Activated CD4-positive, alpha-beta T cell treated with anti-CD3 and anti-CD28 coated beads, Interleukin-2, amount 50 U/mL, for 24 hours (primary cell): ENCODE measurements at places on chromosomes 11 and 22.
A peak's percentile ranks its signal among the peaks of the same experiment; 100 is the strongest.

- no peak for DNase-seq
Observed at GRCh38 chr11:50174975-50175374, 142.3 kb downstream of the OR4C45 start.

DNA sequence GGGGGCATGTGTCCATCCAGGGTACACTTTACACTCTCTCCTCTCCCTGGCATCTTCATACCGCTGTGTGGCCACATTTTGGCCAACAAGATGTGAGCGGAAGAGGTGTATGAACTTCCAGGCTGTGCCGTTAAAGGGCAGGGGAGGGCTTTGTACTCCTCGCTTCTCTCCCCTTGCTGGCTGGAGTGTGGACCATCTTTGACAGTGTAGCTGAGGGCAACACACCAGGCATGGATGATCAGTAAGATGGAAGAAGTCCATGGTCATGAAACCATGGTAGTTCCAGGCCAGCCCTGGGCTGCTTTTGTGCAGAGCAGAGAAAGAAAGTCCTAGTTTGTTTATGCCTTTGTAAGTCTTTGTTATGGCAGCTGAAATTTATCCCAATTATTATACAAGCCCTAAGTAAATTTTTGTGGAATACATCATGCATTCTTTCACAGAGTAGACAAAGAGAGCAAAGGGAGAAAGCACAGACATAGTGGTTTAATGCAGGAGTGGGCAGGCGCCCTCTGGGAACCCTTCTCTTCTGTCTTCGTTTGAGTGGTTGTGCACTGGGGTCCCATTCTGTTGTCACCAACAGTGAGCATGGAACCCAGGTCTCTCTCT, 70.4 kb downstream of the FBXO7 start:
- DNase-seq: no peak

DNA sequence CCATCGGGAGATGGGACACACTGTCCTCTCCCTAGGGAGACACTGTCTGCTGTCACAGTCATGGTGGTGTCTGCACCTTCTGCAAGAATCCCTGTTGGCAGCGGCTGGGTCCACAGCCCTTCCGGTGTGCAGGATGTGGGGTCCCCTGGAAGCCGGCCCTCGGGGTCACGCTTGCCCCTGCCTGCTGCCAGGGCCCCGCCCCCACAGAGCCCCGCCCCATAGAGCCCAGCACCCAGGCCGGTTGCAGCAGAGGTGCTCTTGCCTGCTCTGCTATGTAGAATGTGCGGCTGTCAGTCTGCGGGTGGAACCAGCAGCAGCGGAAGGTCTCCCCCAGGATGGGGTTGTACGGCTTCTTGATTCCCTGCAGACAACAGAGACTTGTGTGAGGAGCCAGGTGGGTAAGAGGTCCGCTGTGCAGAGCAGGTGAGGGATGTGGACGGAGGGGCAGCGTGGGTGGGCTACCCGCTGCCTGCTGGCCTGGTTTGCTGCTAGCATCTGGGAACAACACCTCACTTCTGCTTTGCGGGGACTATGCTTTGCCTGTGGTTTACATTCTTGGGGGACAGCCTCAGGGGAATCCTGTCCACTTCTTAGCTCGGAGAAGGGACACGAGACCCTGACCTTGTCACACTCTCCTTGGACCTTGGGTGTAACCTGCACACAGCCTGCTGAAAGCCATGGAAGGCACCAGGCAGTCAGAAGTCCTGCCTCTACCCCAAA, 44.9 kb upstream of the CARS1 start:
- no peak for DNase-seq

- no peak for DNase-seq
Observed at GRCh38 chr11:71139516-71140205, 112.7 kb downstream of the SHANK2 start.

DNA sequence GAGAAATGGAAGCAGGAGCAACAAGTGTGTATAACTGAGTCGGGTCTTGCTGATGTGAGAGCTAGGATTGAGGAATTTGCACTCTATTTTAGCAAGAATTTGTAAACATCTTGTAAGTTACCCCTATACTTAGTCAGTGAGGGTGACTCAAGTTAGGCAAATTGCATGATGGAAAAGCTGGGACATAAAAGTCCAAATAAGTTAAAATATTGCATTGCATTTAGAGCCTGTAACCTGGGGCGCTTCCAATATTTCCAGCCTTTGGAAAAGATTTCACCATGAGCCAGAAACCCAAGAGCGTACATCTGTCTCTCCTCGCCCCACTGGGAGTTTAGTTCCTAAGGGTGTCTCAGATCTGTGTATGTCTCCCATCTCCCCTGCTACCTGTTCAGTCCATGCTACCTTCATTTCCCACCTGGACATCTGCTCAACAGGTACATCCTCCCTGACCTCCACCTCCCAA, 37.0 kb upstream of the ACCSL start:
- no peak for DNase-seq

DNA sequence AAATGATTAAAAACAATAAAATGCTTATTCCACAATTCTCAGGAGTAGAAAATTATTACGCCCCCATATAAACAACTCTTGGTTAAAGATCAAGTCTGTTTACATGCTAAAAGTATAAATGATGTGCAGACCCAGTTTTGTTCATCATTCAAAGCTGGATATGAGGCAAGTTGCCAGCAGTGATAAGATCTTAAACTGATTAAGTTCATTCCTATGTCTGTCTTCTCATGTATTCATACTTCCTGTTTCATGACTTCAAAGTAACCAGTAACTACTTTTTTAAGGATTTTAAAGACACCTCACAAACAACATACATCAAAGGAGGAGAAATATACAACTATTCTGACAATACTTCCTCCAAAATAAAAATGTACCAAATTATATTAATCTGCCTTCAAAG, 55.0 kb upstream of the ARHGAP32 start:
- DNase-seq: no peak

DNA sequence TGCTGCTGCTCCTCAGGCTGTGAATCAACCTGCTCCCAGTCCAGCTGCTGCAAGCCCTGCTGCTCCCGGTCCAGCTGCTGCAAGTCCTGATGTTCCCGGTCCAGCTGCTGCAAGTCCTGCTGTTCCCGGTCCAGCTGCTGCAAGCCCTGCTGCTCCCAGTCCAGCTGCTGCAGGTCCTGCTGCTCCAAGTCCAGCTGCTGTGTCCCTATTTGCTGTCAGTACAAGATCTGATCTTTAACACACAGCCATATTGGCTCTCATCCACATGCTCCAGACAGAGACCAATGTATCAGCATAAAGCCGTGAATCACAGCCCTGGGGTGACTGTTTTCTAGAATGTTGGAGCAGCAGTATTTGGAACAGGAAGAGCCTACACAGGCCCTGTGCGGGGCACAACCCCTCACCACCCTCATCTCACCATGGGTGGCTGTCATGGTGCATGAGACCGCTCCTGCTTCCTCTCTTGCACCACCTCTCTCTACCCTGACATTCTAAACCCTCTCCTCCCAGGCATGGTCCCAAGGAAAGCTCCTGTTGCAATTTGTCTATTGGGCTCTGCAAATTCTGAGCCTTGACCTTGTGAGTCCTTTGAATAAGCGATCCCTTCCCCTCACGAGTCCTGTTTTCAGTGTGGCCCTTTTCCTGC, 3.5 kb downstream of the KRTAP5-10 start:
- DNase-seq: no peak

GRCh38 chr11:121221496-121222200, 70.9 kb upstream of the SC5D start:
- DNase-seq: no peak

DNA sequence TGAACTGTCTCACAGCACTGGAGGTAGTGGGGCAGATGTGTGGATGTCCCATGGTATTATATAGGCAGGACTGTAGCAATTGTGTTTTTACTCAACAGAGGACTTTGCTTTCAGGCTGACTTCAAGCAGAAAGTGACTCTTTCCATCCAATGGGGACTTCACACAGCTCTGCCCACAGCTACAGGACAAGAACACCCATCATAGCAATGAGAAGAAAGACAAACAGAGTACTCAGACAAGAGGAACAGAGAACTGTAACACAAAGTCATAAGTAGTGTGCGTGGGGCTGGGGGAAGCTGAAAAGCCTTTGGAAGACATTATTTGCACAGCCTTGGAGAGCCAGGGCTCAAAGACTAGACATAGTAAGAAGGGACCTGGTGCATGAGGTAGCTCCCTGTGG, 70.3 kb downstream of the CCDC81 start:
- no peak for DNase-seq

- DNase-seq: no peak
Observed at GRCh38 chr11:70861559-70861958, 390.8 kb downstream of the SHANK2 start.

DNA sequence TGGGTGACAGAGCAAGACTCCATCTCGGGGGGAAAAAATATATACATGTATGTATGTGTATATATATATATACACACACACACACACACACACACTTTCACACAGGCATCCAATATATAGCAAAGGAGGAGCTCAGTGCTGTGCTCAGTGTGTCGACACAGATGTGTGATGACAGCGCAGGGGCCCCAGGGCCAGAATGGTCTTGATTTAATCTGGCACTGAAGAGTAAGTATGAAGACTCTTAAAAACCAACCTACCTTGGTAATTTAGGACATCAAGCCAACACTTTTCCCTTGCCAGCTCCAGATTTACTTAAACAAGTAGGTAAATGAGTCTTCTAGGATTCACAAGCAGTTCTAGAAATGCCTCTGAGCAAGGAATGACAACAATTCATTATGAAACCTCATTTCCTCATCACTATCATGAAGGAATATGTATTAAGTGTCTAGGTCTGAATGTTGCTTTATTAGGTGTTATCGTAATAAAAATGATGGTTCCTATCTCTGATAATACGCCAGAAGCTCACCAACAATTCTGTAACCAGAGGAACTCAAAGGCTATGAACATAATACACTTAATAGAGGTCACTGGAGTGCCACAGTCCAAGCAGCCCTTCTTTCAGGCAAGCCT, 71.5 kb downstream of the SGSM3 start:
- no peak for DNase-seq

DNA sequence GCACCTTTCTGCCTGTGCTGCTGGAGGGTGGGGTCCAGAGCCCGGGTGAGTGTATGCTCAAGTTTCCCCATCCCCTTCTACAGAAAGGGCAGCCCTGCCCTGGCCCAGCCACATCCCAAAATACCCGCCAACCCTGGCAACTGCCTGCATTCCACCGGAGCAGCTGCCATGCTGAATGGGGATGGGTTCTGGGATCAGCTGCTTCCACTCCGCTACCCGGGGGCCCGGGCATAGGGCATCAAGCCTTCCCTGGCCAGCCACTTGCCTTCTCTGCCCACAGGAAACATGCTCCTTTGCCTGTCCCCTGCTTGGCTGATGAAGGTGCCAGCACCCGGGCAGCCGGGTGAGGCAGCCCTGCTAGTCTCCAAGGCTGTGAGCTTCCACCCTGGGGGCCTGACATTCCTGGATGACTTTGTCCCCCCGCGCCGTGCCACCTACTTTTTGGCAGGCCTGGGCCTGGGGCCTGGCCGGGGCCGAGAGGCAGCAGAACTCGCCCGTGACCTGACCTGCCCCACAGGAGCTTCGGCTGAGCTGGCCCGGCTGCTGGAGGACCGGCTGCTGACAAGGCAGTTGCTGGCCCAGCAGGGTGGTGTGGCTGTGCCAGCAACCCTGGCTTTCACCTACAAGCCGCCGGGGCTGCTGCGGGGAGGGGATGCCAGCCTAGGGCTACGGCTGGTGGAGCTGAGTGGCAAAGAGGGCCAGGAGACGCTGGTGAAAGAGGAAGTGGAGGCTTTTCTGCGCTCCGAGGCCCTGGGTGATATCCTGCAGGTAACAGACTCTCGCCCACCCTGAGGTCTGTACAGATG, 3.2 kb downstream of the CARNS1 start:
- no peak for DNase-seq

- DNase-seq: no peak
Observed at GRCh38 chr22:39431821-39432251, 25.0 kb upstream of the MGAT3 start.

- no peak for DNase-seq
Observed at GRCh38 chr11:78832226-78832947, 257.7 kb upstream of the NARS2 start.

GRCh38 chr11:118198370-118198769, 21.9 kb upstream of the SCN2B start:
- DNase-seq: peak; percentile 82

DNA sequence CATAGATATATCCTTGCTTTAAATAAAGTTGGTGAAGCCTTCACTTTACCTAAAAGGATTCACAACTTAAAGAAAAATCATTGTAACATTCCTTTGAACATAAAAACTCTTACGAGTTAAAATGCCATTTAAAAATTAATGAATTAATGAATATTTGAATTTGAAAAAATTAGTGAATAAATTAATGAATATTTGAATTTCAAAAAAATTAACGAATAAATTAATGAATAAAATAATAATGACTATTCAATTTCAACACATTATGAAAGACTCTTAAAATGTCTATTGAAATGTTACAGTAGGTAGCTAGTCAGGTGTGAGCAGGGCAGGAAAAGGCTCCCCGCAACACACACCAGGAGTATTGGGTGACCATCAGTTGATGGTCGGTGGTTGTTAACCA, 22.9 kb downstream of the ARHGAP20 start:
- no peak for DNase-seq

DNA sequence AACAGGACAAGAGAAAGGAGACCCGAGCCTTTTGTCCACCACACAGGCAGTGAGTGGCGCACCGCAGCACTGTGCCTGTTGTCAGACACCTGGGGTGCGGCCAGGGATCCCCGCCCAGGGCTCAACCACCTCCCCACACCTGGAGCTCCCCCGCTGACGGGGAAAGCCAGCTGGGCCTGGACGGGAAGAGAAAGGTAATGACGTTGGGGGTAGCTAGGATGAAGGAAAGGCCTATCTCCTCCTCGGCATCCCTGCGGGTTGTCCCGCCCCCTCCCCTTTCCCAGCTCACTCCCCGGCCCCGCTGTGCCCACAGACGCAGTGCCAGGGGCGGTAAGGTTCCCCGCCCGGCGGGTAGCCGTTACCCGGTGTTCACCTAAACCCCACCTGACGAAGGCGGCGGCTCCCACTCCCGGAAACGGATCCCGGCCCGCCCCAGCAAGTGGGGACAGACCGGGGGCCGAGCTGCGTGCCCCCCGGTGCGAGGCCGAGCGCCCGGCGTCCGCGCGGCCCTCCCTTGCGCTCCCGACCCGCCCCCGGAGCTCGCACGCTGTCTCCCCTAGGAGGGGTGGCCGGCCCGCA, 495 bp downstream of the HYOU1 start:
- DNase-seq: no peak

DNA sequence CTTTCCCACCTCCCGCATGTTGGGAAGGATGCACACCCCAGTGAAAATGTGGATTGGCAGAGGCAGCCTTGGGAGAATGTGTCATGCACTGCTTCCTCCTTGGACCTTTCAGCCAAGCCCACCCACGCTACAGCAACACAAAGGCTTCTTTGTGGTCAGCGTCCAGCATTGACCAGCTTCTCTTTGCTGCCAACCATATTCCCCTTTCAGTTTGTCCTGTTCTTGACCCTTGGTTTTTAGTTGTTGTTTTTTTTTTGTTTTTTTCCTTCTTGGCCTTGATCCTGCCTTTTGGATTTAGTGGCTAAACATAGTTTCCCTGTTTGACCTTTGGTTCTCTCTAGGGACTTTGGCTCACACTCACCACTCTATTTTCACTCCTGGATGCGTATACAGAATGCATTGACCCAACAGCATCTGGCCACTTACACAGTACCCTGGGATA, 573.6 kb downstream of the INSC start:
- DNase-seq: no peak

GRCh38 chr11:47659276-47659675, 16.9 kb upstream of the MTCH2 start:
- no peak for DNase-seq

- no peak for DNase-seq
Observed at GRCh38 chr11:2129699-2130366, 9.4 kb downstream of the IGF2 start.
